ENCODE measurements at places on chromosomes 12 and 14.

- no peak for DNase-seq
Observed at GRCh38 chr12:5391653-5392052, 40.3 kb upstream of the NTF3 start.

GRCh38 chr12:121992059-121992879 lies 29.4 kb upstream of the BCL7A start:
- no peak for DNase-seq

DNA sequence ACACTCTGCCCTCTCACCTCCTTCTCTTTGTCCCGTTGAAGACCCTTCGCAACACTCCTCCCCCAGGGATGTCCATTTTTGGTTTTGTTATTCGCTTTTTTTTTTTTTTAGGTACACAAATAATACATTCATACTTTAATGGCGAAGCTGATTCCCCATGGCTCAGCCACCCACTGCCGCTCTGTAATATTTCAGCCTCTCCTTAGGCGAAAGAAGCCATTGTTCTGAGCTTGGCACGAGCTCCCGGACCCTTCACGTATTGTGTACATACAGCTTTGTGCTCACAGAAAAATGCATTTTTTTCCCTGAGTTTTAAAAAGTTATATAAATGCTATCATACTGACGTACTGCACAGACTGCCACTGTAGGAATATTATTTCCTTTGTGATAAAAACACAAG lies 115.0 kb downstream of the TMEM132C start:
- DNase-seq, result no peak

GRCh38 chr14:33914676-33915516 lies 36.0 kb downstream of the EGLN3 start:
- DNase-seq, result no peak

- DNase-seq, result no peak
Observed at GRCh38 chr14:99753225-99754140, 39.7 kb upstream of the EML1 start.

DNA sequence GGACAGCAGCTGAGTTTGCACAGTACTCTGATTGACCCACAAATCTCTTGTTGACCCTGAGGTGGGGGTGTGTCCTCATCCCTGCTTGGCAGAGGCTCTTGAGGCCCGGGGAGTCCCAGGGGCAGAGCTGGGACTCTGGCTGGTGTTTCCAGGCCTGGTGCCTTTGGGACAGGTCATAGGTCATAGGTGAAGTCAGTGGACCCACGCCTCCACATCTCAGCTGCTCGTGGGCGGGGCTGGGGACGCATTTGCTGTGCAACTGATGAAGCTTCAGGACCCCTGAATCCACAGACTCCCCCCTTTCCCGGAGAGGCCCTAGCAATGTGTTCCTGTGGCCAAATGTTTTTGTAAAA lies 408 bp upstream of the CACNA2D4 start:
- no peak for DNase-seq

DNA sequence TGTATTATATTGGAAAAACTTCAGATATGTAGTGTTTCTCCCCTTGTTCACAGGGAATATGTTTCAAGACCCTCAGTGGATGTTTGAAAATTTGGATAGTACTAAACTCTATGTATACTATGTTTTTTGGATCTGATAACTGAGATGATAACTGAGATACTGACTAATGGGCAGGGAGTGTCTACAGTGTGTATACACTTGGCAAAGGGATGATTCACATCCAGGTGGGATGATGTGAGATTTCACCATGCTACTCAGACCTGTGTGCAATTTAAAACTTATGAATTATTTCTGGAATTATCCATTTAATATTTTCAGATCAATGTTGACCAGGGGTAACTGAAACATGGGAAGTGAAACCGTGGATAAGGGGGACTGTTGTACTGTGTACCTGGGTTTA lies 13.8 kb downstream of the RAD51B start:
- DNase-seq, result no peak

- DNase-seq, result no peak
Observed at GRCh38 chr12:19527866-19528265, 88.6 kb downstream of the AEBP2 start.

DNA sequence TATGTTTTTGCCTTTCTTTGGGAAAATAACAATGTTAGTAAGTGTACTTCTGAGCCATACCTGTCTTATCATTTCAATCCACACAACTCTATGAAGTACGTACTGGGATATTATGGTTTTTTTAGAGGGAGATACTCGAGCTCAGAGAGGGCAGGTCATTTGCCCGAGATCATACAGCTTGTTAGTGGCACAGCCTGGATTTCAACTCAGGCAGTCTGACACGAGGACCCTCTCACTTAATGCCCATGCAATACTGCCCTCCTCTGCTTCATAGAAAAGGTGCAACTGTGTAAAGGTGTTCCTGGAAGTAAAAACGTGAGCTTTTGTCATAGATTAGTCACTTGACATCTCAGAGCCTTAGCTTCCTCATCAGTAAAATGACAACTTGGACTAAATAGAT lies 128.0 kb downstream of the NDUFA12 start:
- peak; percentile 8 for DNase-seq

DNA sequence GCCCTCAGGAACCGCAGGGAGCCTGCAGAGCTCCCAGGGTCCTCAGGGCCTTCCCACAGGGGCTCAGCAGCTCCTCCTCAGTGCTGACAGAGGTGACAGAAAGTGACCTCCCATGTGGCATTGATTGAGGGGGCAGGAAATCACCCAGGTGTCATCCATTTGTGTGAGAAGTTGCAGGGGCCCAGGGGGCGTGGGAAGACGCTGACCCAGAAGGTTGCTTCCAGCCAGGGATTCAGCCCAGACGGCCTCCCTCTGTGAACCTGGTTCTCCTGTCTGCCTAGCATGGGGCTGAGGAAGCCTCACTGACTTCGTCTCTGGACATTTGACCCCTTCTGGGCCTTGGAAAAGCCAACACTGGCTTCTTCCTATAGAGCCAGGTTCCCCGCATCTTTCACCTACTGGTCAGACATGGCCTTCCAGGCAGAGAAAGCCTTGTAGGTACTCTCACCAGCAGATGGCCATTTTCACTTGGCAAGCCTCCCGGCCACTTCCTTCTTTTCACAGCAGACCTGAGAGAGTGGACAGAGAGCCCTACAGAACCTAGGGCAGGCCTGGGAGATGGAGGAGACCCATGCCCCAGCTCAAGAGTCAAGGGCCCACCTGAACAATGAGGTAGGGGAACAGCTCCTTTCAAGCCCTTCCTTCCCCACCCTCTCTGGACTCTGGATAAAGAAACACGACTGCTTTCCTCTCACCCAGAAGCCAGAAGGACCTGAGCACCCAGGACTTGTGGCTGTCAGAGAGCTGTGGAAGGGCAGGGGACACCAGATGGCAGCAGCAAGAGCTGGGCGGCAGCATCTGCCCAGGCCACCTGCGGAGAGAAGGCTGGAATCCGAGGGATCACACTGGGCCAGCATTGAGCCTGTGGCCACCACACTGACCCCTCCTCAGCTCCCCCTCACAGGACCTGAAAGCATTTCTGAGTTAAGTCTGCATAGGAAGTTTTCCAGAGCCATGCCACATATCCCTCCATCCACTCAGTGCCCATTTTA lies 377.8 kb downstream of the DPF3 start:
- DNase-seq, result no peak

DNA sequence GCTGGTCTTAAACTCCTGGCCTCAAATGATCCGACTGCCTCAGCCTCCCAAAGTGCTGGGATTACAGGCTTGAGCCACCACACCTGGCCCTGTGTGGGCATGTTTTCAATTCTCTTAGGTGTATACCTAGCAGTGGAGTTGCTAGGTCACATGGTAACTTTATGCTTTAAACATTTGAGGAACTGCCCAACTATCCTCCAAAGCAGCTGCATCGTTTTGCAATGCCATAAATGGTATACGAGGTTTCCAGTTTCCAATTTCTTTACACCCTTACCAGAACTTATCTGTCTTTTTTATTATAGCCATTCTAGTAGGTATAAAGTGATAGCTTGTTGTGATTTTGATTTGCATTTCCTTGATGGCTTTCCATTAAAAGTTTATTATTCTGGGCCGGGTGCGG lies 25.1 kb downstream of the RBMS2 start:
- no peak for DNase-seq

DNA sequence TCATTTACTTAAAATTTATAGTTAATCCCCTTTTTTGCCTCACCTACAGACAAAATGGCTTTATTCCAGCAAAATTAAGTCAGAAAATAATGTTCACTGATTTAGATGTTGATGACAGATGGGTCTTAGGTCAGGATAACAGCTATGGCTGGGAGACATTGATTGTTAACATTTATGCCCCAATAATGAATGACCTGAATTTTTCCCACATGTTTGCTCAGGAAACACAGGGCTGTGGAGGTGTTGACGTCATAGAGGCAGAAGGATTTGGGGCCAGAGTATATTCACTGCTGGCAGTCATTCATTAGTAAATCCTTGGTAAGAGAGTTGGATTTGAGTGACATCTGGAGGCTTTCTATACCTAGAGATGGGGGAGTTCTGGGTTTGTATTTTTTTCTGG lies 121.3 kb downstream of the PDE3A start:
- no peak for DNase-seq

GRCh38 chr12:88327276-88327675 lies 185.2 kb downstream of the TMTC3 start:
- DNase-seq, result no peak

- DNase-seq, result peak; percentile 3
Observed at GRCh38 chr12:20646239-20646827, 48.8 kb upstream of the SLCO1C1 start.

DNA sequence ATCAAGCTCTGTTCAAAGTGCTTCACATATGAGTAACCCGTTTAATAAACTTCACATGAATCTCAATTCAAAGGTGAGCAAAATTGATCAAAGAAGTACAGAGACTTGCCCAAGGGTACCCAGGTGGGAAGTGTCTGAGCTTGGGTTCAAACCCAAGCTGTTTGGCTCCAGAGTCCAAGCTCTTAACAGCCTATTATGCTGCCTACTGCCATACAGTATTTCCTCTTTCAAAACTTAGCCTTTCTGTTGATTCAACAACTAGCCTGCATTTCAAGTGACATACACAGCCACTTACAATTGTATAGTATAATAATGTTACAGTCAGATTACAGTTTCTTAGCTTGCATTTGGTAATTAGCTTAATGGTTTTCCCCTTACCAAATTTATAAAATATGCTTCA lies 29.7 kb downstream of the FRMD6 start:
- DNase-seq, result peak; percentile 45

- DNase-seq, result no peak
Observed at GRCh38 chr12:122968104-122968503, 1.8 kb upstream of the ABCB9 start.

- DNase-seq, result no peak
Observed at GRCh38 chr12:64028541-64028940, 184.0 kb downstream of the SRGAP1 start.

DNA sequence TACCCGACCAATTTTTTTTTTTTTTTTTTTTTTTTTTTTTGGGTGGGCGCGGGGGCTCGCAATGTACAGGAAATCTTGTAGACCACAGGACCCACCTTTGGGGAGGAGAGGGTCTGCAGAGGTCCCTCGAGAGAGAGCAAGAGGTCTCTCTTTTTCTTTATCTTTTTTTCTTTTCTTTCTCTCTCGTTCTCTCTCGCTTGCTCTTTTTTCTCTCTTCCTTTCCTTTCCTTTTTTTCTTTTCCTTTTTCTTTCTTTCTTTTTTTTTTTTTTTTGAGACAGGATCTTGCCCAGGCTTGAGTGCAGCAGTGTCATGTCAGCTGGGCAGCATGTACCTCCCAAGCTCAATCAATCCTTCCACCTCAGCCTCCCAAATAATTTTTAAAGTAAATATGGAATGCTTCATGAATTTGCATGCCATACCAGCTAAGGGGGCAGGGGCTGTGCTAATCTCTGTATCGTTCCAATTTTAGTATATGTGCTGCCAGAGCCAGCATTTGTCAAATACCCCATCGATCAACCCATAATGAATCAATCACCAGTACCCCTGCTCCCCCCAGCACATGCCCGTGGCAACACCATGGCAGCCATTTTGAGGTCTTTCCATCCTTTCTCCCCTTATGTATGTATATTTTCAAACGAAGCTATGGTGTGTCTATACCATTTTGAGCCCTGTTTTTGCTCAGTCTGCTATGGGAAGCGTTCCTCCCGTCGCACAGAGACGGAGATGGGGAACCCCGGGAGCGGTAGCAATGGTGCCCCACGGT lies 9.3 kb downstream of the PAPLN start:
- DNase-seq, result no peak

DNA sequence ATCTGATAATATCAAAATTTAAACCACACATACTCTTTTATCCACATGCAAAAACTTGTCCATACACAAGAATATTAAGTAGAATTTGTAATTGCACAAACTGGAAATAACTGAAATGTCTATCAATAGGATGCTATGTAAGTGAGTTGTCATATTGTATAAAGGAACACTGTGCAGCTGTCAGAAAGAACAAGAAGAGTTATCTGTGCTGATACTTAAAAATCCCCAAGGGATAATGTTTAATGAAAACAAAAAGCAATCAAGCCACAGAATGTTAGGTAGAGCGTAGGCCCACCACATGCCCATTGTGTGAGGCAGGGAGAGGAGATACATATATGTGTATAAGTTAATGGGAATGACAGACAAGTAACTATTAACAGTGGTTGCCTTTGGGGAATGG lies 25.9 kb upstream of the HIGD1C start:
- no peak for DNase-seq

DNA sequence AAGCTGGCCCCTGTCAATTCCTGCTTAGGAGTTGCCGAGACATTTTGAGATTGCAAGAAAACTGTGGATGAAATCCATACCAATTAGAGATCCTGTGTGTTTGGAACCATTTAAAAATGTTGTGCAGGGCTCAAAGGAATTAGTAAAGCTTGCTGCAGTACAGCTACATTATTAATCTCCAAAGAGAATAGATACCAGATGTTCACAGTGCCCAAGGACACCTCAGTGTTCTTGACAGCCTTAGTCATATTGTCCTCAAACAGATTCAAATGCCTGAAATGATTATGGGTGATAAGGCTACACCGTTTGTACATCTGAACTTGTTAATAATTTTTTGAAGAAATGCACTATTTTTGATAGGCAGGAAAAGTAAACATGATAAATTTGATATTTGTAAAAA lies 164.6 kb downstream of the MSRB3 start:
- no peak for DNase-seq

DNA sequence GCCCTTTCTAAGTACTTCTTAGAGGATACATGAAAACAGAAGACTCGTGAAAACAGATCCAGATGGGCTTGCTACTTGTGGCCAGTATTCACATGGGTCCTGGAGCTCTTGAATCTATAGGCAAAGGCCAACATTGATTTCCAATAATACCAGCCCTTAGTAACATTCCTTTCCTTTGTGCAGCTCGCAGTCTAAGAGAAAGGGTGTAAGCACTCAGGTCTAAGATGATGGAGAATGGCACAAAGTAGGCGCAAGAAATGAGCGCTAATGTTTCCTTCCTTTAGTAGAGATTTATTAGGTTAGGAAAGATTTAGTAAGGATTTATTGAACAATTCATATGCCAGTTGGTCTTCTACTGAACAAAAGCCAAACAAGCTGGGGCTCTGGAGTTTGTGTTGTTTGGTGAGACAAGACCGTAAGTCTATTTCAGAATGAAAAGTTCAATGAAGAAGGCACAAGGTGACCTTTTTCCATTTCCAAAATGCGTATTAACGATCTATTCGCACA lies 525 bp downstream of the RNU6-8 start:
- DNase-seq, result no peak

Measured in NCI-H1930 (cell line).